ENCODE measurements at places on chromosomes 6 and 20.

DNA sequence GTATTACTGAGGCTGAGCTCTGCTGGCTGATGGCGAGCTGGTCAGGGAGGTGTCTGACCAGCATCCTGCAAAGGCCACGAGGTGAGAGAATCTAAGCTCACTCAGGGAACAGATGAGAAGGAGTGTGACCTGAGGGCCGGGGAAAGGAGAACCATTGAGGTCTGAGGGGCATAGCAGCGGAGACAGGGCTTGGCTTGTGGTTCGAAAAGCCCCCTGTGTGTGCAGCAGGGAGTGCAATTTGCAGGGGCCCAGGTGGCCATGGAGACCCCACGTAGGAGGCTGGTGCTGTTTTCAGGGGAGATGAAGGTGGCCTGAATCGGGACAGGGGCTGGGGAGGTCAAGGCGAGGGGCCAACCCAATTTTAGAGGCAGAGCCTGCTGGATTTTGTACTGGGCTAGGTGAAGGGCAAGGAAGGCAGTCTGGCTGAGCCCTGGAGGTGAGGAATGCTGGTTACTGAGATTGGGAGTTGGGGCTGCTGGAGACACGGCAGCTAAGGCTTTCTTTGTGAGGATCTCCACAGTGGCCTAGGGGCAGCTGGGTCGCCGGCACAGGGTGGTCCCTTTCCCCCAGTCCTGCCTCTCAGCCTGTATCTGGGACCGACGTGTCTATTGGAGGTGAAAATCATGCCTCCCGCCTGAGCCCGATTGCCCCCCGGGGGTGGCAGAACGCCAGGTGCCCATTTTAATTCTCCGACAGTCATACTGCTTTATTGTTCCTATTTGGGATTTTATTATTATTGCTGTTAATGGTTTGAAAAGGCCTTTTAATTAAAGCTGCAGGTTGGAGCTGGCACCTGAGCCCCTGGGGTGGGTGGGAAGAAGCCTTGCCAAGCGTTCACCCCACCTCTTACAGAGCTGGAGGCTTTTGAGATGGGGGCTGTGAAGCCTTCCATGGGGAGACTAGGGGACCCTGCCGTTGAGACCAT, 28.4 kb downstream of the DLGAP4 start:
- DNase-seq, result no peak

DNA sequence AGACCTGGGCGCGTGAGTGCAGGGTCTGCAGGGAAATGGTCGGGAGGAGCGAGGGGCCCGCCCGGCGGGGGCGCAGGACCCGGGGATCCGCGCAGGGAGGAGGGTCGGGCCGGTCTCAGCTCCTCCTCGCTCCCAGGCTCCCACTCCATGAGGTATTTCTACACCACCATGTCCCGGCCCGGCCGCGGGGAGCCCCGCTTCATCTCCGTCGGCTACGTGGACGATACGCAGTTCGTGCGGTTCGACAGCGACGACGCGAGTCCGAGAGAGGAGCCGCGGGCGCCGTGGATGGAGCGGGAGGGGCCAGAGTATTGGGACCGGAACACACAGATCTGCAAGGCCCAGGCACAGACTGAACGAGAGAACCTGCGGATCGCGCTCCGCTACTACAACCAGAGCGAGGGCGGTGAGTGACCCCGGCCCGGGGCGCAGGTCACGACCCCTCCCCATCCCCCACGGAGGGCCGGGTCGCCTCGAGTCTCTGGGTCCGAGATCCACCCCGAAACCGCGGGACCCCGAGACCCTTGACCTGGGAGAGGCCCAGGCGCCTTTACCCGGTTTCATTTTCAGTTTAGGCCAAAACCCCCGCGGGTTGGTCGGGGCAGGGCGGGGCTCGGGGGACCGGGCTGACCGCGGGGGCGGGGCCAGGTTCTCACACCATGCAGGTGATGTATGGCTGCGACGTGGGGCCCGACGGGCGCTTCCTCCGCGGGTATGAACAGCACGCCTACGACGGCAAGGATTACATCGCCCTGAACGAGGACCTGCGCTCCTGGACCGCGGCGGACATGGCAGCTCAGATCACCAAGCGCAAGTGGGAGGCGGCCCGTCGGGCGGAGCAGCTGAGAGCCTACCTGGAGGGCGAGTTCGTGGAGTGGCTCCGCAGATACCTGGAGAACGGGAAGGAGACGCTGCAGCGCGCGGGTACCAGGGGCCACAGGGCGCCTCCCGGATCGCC, 54.2 kb upstream of the HLA-A start:
- DNase-seq, result peak; percentile 76

DNA sequence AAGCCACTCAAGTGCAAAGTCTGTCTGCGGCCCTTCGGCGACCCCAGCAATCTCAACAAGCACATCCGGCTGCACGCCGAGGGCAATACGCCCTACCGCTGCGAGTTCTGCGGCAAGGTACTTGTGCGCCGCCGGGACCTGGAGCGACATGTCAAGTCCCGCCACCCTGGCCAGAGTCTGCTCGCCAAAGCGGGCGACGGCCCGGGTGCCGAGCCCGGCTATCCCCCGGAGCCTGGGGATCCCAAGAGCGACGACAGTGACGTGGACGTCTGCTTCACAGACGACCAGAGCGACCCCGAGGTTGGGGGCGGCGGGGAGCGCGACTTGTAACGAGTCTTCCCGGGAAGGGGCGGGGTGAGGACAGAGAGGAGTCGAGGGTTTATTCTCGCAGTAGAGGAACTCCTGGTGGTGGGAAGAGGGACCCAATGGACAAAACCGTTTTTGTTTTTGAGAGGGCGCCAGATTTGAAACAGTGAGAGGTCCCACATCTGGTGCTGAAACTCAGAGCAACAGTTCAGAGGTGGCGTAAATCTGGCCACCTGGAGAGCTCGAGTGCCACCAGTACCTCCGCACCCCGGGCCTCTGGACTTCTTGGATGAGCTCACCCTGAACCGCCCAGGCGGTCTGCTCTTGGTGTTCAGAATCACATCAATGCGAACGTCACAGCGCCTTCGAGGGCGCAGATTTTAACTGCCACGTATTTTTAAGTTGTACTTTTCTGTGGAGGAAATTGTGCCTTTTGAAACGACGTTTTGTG, 8.0 kb downstream of the PRDM13 start:
- no peak for DNase-seq

DNA sequence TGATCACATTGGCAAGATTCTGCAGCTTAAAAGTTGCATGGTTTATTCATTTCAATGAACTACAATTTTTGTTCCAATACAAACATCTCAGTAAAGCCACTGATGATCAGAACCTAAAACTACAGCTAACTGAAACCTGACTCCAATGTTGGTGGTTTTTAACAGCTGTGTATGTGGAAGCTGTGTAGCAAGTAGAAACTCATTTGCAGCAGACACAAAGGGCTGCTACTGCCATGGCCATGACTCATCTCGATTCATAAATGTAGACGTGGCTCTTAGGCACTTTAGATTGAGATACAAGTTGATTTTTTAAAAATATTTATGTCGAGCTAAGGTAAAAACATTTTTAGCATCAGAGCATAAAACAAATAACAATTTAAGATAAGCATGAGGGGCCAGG, 19.5 kb upstream of the MAP3K4 start:
- DNase-seq, result no peak

DNA sequence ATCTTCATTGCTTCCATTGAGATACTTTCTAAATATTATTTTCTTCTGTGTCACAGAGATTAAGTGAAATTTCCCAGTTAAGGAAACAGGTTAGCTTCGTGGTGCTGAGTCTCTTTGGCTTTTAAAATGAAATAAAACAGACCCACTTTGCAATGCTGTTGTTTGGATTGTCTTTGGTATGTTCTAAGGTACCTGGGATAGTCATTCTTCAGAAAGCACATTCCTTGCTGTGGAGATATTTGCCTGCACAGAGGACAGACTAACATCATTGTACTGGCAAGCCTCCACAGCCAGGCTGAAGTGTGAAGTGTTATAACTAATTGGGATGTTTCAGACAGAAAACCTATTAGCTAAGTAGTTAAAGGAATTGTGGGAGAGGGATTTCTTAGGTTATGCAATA, 148.8 kb upstream of the EPHA7 start:
- no peak for DNase-seq

- no peak for DNase-seq
These were observed 27.3 kb upstream of the SPDEF start for GRCh38 chr6:34583461-34583860.

DNA sequence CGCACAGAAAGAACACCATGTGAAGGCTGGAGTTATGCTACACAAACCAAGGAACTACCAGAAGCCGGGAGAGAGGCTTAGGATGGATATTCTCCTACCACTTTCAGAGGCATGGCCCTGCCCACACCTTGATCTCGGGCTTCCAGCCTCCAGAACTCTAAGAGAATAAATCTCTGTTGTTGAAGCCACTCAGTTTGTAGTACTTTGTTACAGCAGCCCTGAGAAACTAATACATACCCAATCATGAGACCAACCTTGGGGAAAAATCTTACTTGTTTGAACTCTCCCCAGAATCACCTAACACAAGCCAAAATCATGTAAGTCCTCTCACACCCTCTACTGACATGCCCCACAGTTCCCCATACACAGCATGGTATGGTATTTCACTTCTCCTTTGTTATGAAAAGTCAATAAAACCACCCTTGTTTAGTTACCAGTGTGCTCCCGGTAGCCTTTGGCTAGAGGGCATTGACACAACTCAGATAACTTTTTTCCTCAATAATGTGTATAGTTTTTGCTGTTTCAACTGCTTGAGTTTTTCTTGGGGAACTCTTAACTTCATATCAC, 40.7 kb upstream of the SLC2A12 start:
- no peak for DNase-seq

- no peak for DNase-seq
These were observed 33.8 kb downstream of the HDDC2 start for GRCh38 chr6:125267806-125268523.

DNA sequence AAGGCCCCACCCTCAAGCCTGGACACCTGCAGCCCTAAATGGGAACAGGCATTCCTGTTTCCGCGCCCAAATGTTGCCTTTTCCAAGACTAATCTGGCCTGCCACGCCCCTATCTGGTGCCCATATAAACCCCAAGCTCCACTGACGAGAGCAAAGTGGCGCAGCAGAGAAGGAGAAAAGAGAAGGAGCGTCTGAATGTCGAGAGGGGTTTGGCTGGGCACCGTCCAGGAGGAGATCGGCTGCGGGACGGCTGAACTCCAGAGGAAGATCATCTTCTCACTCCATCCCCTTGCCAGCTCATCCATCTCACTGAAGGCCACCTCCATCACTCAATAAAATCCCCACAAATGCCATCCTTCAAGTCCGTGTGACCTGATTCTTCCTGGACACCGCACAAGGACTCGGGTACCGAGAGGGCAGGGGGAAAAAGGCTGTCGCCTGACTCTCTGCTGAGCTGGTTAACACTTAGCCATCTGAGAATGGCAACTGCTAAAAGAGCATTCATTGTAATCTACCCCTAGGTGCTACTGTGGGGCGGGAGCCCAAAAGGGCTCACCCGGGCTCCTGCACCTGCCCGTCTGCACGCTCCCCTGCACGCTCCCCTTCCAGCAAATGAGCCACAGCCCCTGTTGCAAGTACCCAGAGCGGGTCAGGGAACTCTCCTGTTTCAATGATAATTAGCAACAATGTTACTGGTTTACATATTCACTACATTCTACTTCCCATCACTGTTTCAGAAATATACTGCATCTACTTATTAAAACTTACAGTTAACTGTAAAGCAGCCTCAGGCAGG, 23.5 kb downstream of the TAF4 start:
- no peak for DNase-seq

DNA sequence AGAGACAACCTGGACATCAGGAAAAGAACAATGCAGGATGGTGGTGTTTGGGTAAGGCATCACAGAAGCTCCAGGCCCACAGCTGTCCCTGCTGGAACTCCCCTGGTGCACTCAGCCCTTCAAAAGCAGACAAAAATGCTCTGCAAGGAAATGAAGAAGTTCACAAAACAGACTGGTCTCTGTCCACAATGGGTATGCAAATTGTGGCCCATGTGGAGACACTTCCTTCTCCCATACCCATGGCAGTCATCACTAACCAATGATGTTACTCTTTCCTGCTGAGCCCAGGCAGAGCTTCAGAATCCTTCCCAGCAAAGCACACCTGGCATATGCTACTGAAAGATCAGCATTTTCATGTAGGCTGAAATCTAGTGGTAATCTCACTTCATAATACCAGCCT, 42.6 kb upstream of the PXDC1 start:
- no peak for DNase-seq

DNA sequence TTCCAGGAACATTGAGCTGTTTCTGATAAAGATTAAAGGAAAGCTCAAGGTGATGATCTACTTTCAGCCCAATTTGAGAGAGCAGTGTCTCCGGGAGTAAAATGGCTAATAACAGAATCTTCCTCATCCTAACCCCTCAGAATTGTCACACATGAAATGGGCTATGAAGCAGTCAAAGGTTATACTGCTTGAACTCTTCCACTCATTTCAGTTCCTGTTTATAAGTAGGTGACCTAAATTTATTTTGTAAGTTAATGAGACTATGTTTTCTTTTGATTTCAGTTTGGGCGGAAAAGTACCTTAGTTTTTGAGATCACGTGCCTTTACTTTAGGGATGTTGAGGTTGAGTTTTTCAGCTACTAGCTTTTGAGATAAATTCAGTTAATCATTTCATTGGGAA, 47.2 kb downstream of the QKI start:
- no peak for DNase-seq

DNA sequence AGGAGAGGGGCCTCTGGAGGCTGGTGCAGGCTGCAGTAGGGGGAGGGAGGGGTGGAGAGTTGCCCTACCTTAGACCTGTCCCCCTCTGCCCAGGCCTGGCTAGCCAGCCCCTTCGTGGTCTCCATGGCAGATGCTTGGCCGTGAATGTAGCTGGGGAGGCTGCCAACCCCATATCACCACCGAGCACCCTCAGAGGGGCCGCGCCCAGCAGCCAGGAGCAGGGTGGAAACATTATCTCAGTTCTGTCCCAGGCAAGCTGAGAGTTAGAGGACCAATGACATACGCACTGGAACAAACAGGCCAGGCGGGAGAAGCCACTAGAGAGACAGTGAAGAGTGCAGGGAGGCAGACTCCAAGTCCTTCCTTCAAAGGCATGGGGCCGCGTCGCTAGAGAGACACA, 66.5 kb downstream of the LRFN2 start:
- no peak for DNase-seq

- DNase-seq, result no peak
These were observed 72.9 kb upstream of the MYL9 start for GRCh38 chr20:36468149-36469000.

- DNase-seq, result no peak
These were observed 58.5 kb downstream of the BAK1 start for GRCh38 chr6:33521489-33522091.

DNA sequence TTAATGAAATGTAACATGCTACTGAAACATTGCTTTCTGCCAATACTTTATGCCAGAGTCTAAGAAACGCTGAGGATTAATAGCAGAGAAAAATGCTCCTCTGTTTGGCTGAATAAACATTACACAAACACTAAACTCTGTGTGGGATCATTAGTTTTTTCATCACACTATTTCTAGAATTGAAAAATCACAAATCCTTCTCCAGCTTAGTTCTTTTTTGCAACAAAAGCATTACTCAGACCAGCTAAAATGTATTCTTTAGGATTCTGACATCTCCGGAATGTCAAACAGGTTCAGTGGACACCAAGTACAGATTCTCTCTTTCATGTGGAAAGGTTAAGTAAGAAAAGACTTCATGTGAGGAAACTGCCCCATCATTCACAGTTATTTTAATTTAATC, 226.9 kb downstream of the SIM1 start:
- no peak for DNase-seq

Measured in activated CD4-positive, alpha-beta T cell treated with anti-CD3 and anti-CD28 coated beads for 1 hour (primary cell).